ENCODE measurements at places on chromosomes 11 and 22.

- no peak for DNase-seq
These were observed 1018.9 kb downstream of the DLG2 start for GRCh38 chr11:84607975-84608836.

DNA sequence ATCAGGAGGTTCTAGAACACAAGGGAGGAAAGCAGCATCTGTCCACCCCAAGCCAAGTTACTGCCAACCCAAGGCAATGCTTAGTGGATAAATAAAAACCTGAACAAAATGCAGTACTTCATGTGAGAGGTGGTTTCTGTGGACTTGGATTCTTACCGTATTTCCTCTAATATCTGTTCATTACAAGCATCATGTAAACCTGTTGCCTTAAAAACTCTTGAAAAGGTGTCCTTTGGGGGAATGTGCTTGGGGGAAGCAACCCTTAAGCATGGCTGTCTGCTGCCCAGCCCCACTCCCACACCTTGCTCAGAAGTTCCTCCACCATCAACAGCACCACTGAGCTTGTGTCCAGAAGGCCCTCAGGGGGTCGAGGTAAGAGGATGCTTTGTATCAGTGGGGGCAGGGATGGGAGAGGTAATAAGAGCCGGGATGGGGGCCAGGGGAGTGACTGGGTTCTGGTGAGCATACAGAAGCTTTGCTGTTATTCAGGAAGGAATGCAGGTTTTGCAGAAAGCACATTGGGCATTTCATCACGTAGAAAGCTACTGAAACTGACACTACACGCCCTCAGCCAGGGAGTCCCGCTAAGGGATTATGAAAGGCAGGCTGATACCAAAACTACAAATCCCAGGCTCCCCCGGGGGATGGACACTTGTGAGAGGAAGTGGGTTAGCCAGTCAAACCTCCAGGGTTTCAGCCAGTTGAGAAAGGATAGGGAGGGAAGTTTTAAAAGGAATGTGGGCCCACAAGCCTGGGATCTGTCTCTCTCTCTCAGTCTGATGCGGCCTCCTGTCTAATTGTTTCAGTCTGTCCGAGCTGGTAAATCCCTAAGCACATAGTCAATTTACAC, 52.0 kb downstream of the KCNJ1 start:
- no peak for DNase-seq

DNA sequence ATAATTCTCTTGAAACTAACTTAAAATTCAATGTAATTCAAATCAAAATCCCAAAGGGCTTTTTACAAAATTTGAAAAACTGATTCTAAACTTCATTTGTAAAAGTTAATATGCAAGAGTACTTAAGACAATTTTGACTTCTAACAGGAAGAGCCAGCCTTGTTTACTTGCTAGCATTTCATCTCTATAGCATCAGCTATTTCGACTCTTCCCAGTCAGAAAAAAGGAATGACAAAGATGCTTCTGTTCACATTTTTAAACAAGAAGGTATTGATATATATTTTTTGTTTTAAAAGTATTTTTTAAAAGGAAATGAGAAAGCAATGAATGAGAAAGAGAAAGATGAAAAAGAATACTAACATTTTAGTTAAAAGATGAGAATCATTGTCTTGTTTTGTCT, 16.4 kb downstream of the SLN start:
- DNase-seq: no peak

DNA sequence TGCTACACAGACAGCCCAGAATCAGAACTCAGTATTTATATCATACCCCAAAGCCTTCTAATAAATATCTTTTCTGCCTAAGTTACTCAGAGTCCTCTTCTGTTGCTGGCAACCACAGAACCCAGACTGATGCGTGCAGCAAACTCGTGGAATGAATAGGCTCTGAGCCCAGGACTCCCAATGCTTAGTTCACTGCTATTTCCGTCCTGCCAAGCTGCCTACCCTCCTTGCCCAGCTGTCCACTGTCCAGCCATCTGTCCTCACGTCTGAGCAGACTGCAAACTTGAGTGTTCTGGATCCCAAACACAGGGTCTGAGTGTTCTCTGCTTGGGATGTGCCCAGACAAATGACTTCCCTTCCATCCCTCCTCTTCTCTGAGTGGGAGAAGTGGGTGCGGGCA, 19.4 kb downstream of the PTPN5 start:
- no peak for DNase-seq

All from NCI-H1436 treated with DMSO at 0.1 percent for 48 hours (cell line).